ENCODE measurements at places on chromosomes 13 and 19. TPM values are rescaled to one million over a fixed set of nuclear protein-coding genes. Genes with fewer than 3 reads are reported as not detected.

Gene IZUMO2
- not detected for total RNA-seq

DNA sequence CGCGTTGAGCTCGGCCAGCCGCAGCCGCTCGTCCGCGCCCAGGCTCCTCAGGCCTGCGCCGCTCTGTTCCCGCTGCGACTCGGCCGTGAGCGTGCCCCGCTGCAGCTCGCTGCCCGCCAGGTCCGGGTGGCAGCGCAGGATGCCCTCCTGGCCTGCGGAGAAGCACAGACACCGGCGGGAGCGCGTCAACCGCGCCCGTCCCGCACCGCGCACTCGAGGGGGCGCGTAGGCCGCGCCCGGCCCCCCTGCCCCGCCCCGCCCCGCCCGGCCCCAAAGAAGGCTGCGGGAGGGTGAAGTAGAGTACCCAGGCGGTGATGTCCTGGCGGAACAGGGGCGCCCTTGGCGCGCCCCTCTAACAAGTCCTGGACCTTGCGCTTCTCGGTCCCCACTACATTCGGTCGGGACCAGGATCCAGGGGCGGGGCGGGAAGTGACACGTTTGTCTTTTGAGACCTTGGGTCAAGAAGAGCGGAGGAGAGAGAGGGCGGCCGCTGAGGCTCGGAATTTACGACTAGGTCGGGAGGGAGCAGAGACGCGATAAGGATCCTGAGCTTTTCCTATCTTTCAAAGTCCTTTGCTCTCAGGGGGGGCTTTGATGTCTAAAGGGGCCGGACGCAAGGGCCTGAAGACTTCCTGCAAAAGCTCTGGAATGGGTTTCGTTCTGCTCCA is 9.3 kb upstream of the CDX2 start:
- no peak overlapping the region for H3K4me3 ChIP-seq
- peaks cover 6% of the 10 kb centered on the region for H3K4me1 ChIP-seq
- peaks cover 22% of the 10 kb centered on the region for H3K27me3 ChIP-seq
- no peaks in the 10 kb centered on the region for H3K36me3 ChIP-seq

- no peak for DNase-seq
- H3K27me3 ChIP-seq = no peaks in the 10 kb centered on the region
- no peaks in the 10 kb centered on the region for H3K4me1 ChIP-seq
- no peak overlapping the region for H3K4me3 ChIP-seq
Observed at GRCh38 chr13:33108620-33109019, 92.4 kb downstream of the KL start.

- no peak overlapping the region for H3K27ac ChIP-seq
- DNase-seq = no peak
- no peaks in the 10 kb centered on the region for H3K36me3 ChIP-seq
- H3K27me3 ChIP-seq = no peaks in the 10 kb centered on the region
- H3K4me3 ChIP-seq = no peak overlapping the region
Observed at GRCh38 chr13:111267784-111268183, 52.7 kb upstream of the TEX29 start.

Gene ZNF44
- 7.1 TPM for total RNA-seq

DNA sequence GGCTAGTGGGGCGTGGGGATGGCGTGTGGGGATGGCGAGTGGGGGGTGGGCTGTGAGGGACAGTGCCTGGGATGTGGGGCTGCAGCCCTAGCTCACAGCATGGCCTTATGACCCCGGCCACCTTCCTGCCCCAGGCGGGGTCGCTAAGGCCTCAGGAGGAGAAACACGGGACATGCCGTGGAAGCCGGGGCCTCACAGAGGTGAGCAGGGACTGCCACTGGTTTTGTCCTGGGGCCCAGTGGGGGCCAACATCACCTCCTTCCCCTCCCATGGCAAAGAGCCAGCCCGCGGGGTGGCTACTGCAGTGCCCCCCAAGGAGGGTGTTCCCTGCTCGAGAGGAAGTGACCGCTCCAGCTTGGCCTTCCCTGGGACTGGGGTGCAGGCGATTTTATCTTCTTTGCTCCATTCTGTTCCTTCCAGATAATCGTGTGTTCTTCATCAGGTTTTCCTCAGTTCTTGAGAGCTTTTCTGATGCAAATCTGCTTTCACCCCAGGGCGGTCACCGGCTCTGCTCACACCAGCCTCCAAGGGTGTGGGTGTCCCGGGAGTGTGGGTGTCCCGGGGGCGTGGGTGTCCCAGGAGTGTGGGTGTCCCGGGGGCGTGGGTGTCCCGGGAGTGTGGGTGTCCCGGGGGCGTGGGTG is 1.2 kb downstream of the F7 start:
- no peak for DNase-seq
- no peak overlapping the region for H3K27ac ChIP-seq
- H3K27me3 ChIP-seq = no peaks in the 10 kb centered on the region
- peaks cover 14% of the 10 kb centered on the region for H3K4me1 ChIP-seq

GRCh38 chr13:103873725-103874124 is 807.5 kb upstream of the SLC10A2 start:
- H3K4me3 ChIP-seq = no peak overlapping the region
- no peaks in the 10 kb centered on the region for H3K36me3 ChIP-seq
- H3K27me3 ChIP-seq = no peaks in the 10 kb centered on the region
- H3K27ac ChIP-seq = no peak overlapping the region
- no peak for DNase-seq
- H3K4me1 ChIP-seq = no peaks in the 10 kb centered on the region

Measured in liver (tissue), 10 donors.